Kasumi-1 (cell line): ENCODE measurements at places on chromosomes 16 and 17.
A peak's percentile ranks its signal among the peaks of the same experiment; 100 is the strongest.

- DNase-seq, result no peak
Measured at GRCh38 chr16:89135166-89135565, 36.4 kb upstream of the CDH15 start.

DNA sequence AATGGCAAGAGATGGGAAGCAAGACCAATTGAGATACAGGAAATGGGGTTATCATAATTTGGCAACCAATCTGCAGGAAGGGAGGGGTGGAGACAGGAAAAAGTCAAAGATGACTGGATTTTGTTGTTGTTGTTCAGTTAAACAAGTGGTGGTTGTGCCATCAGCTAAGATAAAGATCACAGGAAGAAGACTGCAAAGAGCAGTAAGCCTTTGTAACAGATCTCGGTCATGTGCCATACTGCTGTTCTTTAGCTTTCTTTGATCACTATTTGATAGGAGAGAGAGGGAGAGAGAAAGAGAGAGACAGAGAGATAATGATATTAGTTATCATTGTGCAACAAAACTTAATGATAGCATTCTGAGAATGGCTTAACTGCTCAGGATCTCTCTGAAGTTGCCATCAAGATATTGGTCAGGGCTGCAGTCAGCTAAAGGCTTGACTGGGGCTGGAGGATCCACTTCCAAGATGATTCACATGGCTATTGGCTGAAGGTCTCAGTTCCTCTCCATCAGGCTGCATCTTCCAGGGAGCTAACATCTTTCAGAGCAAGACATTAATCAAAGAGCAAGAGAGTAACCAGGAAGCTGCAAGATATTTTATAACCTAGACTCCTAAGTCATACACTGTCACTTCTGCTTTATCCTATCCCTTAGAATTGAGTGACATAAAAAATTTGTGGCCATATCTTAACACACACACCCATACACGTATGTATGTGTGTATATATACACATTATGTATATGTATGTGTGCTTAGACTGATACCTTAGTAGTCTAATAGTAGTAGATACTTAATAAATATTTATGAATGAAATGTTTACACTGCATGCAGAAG, 405.0 kb downstream of the SHISA9 start:
- DNase-seq, result peak; percentile 0

GRCh38 chr16:52671590-52671989, 124.6 kb upstream of the TOX3 start:
- DNase-seq, result no peak

DNA sequence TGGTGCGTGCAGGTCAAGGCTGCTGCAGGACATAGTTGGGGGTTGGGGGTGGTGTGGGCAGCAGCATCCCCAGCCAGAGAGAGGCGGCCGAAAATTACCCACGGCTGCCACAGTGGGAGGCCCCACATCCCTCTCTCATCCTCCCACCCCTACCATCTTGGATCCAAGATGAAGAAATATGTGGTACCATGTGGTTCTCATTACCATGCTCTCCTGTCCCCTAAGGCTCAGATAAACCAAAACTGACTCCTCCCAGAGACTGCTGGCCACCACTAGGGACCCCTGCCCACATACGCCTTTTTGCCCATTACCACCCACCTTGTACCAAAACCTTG, 120.4 kb downstream of the HIC1 start:
- no peak for DNase-seq

- DNase-seq, result no peak
Measured at GRCh38 chr17:15967706-15968399, 22.9 kb downstream of the ADORA2B start.

DNA sequence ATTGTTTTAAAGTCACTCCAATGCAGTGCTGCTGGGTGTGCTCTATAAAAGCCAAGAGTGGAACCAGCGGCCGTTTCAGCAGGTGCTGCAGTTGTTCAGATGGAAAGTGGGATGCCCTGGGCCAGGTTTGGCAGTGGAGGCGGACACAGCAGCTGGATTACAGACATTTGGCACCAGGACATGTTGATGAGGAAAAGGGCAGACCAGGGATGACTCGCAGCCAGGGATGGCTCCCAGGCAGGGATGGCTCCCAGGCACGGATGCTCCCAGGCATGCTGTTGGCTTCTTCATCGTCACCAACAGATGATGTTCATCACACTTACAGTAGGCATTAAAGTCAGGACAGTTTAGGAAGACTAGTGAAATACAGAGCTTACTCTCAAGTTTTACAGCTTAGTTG, 10.0 kb downstream of the GAN start:
- DNase-seq, result no peak

GRCh38 chr17:39943702-39944392, 16.3 kb downstream of the LRRC3C start:
- DNase-seq, result no peak

GRCh38 chr17:1916316-1916715, 86.5 kb downstream of the RPA1 start:
- no peak for DNase-seq

GRCh38 chr17:46770818-46771560, 47.5 kb downstream of the WNT3 start:
- peak; percentile 54 for DNase-seq

DNA sequence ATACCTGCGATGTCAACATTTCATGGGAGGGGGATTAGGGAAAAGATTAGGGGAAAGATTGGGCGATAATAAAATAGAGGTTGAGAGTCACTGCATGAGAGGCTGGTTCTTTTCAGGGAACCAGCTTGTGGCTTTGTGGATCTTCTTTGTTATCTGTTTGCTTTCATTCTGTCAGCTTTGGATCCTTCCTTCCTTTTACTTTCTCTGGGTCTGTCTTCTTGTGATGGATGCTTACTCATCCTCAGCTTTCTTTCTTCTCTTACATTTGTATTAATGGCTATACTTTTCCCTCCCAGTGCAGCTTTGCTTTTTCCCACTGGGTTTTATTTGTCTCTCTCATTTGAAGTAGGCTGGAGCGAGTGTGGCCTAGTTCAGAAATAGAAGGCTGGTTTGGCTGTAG, 47.1 kb downstream of the RPTOR start:
- DNase-seq, result no peak

DNA sequence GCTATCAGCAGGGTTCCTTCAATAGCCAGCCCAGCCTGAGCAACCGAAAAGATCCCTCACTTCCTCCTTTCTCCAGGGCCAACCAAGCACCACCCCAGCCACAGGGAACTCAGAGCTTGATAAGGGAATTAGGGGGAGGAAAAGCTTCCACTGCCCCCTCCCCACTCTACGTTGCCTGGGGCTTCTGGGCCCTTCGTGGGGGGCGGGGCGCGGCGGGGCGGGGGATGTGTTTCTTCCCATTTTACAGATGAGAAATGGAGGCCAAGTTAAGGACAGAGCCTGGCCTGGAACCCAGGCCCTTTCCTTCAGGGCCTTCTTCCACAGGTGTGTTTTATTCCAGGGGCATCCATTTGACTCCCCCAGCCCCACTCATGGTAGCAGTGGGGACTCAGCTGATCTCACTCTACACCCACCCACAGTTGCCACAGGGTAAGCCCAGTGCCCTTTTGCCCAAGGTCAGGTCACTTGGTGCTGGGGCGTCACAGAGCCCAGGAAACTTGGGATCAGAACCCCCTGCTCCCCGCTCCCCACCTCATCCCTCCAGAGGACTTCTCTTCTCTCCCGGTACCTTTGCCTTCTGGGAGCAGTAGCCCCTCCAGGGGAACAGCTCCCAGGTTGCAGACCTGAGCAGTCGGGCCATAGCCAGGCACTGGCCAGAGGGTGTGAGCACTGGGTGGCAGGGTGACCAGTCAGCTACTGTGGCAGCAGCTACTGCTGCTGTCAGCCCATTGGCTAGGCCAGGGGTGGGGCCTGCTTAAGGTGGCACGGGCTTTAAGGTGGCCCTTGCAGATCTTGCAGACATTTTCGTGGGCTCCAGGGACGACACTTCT, at the start of gene LDHD:
LDHD (minus strand) TSS at position 700 of the 830 bp plus-strand sequence; CDS start at position 640, 60 bp downstream.
- peak; percentile 74 for DNase-seq
